Activated CD8-positive, alpha-beta memory T cell treated with anti-CD3 and anti-CD28 coated beads for 1 hour (primary cell): ENCODE measurements at places on chromosomes 16 and 17.

GRCh38 chr17:14428648-14429029 is 127.8 kb downstream of the HS3ST3B1 start:
- no peak for DNase-seq

DNA sequence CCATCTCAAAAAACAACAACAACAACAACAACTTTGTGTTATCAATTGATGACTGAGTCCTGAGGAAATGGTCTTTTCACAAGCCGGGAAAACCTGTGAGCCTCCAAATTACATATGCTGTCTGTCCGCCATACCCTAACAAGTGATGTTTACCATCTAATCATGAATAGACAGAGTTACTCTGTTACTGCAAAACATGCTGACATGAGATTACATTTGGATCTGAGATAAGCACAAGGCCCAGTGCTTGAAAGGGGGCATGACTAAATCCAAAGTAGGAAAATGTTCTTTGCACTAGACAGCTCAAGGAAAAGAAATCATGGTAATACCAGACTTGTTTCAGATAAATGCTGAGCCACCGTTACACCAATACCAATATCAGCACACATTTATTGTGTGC is 8.6 kb upstream of the ATXN1L start:
- no peak for DNase-seq

GRCh38 chr16:89565506-89566372 is 5.3 kb downstream of the RPL13 start:
- DNase-seq = no peak

- DNase-seq = no peak
Measured at GRCh38 chr17:28684963-28685362, 23.0 kb downstream of the SUPT6H start.

DNA sequence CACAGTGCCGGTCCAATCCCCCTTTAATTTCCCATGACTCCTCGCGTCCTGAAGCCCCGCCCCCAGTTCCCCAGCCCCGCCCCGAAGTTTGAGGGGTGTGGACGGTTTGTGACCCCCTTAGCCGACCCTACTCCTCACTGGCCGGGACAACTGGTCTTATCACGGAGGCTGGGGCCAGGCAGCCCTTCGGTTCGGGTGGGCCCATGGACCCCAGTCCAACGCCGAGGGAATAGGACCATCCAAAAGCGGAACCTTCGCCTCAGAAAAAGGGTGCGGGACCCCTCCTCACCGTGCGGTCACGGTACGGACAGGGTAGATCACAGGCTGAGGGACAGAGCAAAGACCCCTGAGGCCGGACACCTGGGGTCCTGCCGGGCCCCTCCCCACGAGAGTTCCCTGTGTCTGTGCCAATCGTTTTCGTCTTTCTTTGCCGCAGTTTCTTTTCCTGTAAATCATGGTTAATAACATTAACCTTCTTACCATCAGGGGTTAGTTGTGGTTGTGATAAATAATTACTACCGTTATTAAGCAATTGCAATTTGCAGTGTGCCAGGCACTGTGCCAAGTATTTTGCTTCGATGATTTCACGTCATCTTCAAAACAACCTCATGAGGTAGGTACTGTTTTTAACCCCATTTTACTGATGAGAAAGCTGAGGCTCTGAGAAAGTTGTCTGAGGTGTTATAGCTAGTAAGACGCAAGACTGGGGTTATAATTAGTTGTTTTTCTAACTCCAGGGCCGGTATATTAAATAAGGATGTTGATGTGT is 543 bp downstream of the TMUB2 start:
- DNase-seq = no peak

DNA sequence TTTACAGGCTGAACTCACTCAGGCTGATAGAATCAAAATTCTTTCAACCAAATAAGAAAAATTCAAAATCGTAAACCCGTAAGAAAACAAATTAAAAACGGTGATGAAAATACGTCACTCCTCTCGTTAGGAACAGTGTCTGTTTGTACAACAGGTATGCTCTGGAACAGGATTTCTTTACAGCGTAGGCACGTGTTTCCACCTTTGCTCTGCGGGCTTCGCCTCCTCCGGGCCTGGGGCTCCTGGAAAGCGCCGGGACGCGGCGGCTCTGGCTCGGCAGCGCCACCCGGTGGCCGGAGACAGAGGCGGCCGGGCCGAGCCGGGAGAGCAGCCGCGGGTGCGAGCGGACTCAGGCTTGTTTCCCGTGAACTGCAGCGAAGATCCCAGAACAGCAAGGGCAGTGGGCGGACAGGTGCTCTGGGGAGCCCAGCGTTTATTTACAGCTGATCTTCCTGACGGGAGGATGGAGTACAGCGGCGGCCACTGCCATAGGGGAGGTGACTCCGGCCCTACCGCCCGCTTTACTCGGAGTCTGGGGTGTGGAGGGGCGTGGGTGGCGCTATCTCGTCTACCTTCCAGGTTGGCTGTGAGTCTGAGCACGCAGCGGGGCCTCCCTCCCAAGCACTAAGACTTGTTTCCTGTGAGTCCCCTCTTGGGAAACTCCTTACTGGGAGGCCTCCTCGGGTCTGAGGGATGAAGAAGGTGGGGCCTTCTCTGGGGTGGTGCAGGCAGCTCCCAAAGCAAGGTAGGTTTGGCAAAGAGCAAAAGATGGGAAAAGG is 40.5 kb upstream of the ATP2A3 start:
- no peak for DNase-seq

- DNase-seq = no peak
Measured at GRCh38 chr17:63696381-63696961, 3.5 kb downstream of the LIMD2 start.

DNA sequence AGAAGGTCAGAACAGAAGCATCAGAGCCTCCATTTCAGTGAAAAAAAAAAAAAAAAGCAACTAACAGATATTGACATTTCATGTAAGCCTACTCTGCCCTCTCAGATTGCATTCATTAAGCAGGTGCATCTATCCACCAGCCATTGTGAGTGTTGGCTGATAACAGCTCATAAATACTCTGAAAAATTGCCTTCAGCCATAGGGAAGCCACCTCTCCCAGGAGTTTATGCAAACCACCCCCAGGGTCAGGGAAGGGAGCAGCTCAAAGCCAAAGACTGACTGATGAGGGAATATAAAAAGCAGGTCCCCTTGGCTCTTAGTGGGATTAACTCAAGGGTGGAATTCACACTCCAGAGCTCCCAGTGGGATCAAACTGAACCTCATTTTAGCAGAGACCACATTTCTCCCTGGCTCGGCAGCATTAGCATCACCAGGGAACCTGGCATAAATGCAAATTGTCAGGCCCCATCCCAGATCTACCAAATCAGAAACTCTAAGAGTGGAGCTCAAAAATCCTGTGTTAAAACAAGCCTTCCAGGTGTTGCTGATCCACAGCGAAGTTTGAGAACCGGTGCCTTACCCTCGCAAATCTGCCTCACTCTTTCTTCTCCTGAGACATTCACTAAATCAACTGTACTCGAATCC is 14.2 kb downstream of the APOH start:
- no peak for DNase-seq

GRCh38 chr16:27174007-27174406 is 29.3 kb upstream of the KDM8 start:
- DNase-seq = no peak

GRCh38 chr16:54145881-54146280 is 140.7 kb downstream of the IRX3 start:
- no peak for DNase-seq

DNA sequence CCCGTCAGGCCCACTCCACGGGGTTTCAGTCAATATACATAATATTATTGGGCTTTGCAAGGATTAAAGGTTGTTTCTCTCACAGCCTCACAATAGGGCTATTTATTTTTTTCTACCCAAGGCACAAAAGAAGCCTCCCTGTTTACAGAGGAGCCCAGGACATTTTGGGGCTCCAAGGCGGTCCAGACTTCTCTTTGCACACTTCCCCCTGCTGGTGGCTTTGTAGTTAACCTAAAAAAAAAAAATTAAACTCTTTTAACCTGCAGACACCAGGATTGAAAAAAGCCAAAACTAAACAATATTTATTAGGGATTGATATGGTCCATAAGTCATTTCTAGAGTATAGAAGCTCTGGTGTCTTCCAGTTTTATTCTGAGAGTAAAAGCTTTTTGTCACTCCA is 169.7 kb upstream of the ZFHX3 start:
- no peak for DNase-seq

GRCh38 chr16:28149011-28149888 is 62.5 kb downstream of the XPO6 start:
- DNase-seq = no peak

- no peak for DNase-seq
Measured at GRCh38 chr16:81442220-81442915, 2.2 kb upstream of the CMIP start.

- no peak for DNase-seq
Measured at GRCh38 chr17:40018211-40019121, 3.2 kb downstream of the CSF3 start.

- no peak for DNase-seq
Measured at GRCh38 chr17:68289473-68289872, 1.5 kb downstream of the SLC16A6 start.

- DNase-seq = no peak
Measured at GRCh38 chr16:2244301-2244700, 7.1 kb downstream of the ECI1 start.

GRCh38 chr17:61238455-61238933 is 161.1 kb upstream of the TBX2 start:
- DNase-seq = no peak

DNA sequence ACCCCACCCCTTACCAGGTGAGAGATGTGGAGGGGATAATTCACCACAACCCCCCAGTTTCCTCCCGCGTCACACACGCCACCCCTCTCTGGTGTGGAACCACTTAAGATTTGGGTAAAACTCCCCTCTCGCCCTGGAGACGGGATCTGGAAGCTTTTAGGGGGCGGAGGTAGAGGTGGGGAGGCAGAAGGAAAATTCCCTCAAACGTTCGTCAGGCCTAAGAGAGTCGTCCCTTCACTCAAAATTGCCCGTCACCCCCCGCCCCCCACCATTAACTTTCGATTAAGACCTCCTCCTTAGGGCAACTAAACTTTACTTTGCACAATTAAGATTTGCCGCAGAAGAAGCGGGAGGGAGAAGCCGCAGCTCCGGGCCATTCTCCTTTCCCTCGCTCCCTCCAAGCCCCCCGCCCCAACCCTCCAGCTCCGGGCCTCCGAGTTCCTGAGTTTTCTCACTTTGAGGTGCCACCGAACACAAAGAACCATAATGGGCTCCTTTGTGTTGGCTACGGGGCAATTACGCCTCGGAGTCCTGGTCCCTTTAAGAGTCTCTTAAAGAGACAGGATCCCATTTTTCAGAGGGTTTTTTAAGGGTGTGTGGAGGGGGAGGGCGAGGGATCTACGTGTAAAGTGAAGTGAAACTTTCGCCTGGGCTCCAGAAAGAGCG is 985 bp upstream of the FZD2 start:
- DNase-seq = no peak

DNA sequence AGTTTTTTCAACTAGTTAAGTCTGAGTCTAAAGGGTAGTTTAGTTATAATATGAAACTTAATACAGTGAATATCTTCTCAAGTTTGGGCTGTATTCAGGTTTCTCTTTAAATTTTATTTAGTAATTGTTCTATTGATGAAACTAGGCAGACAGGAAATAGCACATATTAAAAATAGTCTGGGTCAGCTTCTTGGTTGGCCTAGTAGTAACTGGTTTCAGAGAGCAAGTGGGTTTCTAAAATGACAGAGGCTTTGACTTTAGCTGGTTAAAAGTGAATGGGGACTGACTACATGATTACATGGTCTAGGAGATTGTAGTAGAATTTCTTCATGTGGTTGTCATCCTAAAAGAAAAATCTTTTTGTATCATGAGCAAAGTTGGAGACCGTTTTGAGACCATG is 46.8 kb downstream of the OMG start:
- no peak for DNase-seq

- no peak for DNase-seq
Measured at GRCh38 chr17:7416323-7416722, 3.8 kb upstream of the SPEM1 start.

- DNase-seq = no peak
Measured at GRCh38 chr16:86065711-86066110, 166.7 kb downstream of the IRF8 start.
